ENCODE measurements at places on chromosomes 2 and 18.

- DNase-seq: no peak
Observed at GRCh38 chr2:60379684-60380083, 173.8 kb downstream of the BCL11A start.

DNA sequence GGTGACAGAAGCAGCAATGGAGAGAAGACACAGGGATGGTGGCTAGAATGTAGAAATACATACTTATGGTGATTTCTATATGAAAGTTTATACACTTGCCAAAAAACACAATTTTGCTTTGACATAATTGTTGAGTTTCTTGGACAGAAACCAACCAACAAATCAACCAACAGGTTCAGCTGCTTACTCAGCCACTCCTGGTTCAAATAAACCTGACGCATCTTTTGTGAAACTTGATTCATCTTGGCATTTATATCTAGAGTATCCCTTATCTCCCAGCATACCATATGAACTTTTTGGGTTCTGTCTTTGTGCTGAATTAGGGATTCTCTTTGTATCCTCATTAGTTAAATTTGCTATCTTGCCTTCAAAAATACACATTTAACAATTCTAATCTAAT, 54.1 kb upstream of the ERBB4 start:
- no peak for DNase-seq

DNA sequence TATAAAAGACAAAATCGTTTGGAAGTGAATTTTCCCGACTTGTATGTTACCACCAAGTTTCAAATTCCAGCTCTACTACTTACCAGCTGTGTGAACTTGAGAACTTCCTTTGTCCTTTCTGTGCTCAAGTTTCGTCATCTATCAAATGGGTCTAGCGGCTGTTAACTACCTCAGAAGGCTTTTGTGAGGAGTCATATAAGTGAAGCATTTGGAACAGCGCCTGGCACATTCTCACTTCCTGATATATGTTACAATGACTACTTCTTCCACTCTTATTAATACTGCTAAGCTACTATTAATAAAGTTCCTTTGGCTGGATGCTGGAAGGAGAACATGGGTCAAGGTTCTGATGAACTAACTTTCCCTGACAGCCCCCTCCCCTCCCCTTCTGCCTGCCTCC, 104.5 kb downstream of the MEIS1 start:
- DNase-seq: no peak

DNA sequence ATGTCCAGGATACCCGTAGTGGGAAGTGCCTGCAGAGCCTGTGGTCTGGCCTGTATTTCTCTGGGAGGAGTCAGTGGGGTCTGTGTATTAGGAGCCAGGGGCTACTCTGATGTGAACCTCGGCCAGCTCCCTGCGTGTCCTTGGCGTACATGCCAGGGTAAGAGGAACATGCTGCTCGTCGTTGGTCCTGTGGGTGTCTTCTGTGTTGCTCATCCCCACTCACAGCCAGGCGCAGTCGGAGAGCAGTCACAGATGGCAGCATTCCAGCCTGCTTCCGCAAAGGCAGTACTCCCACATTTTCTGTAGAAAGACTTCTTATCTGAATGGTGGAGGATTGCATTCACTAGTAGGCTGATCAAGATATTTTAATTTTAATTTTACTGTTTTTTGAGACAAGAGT, 84.9 kb downstream of the DGKD start:
- no peak for DNase-seq

GRCh38 chr2:231680992-231681852, 27.1 kb upstream of the PTMA start:
- DNase-seq: no peak

- DNase-seq: no peak
Observed at GRCh38 chr2:7670905-7671641, 753.9 kb downstream of the RNF144A start.

- no peak for DNase-seq
Observed at GRCh38 chr2:38622210-38622609, 19.5 kb upstream of the HNRNPLL start.

- DNase-seq: no peak
Observed at GRCh38 chr18:80225685-80226084, 21.6 kb downstream of the PARD6G start.

DNA sequence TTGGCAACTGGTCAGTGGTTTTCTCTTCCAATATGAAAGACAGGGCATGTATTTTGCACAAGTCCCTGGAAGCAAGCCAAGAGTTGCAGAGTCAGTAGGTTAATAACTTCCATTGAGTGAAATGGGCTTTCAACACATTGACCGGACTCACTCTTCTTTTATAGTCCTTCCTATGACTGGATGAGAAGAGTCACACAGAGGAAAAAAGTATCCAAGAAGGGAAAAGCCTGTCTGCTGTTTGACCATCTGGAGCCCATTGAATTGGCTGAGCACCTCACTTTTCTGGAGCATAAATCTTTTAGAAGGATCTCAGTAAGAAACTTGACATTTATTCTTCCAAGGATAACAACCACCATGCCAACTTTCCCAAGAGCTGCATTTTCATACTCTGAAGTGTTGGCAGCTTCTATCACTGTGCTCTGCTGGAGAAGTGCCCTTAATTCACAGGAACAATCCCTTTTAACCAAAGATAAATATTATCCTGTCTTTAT, 45.4 kb downstream of the RASGRP3 start:
- DNase-seq: no peak

- no peak for DNase-seq
Observed at GRCh38 chr18:47901624-47902362, 28.7 kb downstream of the SMAD2 start.

DNA sequence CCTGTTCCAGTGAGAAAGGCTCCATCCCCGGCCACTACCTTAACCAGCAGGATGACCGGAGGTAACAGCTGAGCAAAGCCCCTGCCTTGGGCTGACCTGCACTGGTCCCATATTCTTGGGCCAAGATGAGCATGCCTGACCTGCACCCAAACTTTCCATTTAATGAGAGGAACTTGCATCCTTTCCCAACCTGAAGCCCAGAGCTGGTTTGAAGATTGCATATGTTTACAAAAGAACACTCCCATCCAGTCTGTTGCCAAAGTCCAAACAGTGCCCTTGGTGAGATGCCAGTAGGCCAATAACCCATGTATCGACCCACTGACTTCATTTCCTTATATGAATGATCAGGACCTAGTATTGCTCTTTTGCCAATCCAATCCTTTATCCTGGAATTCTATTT, 5.5 kb upstream of the NPAS2 start:
- DNase-seq: no peak

DNA sequence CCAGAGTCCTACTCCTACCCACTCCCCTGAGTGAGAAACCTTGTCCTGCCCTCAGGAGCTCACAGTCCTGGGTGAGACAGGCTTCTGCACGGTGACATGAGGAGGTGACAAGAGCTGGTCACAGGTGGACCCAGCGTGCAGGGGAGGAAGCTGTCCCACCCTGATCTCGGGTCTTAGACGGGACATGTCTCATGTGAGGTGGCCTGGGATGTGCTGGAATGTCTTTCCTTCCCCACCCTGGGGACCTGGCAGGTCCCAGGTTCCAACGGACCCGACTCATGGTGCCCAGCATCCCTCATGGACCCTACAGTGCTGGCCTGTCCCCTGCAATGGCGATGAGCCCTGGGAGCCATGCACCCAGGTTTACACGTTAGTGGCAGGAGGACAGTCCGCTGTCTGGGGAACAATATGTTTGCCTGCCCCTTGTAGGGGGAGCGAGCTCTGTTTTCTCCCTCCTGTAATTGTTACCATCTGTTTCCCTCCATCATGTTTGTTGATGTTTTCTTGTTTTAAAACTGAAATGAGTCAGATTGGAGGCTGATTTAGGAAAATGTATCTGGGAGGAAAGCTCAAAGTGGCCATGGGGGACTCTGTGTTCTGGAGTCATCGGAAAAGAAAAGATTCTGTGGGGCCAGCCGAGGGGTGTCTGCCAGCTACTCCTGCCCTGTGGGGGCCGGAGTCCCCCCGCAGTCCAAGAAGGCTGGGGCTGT, 238.1 kb downstream of the KLHL29 start:
- no peak for DNase-seq

DNA sequence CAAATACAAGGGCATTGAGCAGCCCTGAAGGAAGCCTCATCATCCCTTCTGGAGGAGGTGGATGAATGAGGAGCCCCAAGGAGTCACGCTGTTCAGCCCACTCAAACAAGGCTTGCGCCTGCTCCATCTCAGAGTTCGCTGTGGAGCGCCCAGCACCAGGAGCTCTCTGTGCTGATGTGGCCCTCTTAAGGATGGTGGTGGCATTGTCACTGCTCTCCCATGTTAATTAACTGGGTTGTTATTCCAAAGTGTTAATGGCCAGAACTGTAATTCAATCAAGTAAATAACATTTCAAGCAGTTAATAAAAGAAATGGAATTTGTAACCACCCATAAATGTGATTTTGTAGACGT, 726.0 kb upstream of the RAB6C start:
- no peak for DNase-seq

DNA sequence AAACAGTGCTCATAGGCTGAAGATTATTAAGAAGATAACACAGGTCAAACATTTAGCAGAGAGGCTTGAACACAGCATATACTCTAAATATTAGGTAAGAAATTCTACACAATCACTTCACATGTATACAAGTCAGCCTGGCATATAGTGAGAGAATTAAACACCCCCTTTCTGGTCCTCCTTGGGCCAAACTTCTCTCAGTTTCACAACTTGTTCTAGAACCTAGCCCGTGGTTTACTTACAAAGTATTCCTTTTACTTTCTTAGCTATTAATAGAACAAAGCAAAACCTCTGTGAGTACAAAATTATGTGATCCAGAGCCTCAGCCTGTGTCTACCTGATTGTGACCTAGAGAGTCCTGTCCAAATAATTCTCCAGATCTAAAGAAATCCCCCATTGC, 562.8 kb downstream of the TNS1 start:
- DNase-seq: no peak

GRCh38 chr2:70985956-70986355, 7.5 kb downstream of the ANKRD53 start:
- no peak for DNase-seq

GRCh38 chr2:14363976-14364375, 268.5 kb upstream of the LRATD1 start:
- no peak for DNase-seq

DNA sequence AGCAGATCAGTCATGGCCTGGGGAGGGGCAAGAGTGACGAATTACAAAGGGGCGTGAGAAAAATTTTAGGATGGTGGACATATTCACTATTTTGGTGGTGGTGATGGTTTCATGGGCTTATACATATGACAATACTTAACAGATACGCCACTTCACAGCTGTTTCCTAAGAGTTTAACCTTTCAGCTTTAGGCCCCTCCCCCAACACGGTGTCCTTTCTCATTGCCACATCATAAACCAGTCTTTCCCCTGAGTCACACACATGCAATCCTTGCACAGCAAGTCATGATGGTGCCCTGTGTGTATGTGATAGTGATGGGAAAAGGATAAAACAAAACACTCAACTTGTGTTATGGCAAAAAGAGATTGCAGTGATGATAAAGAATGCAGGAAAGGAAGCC, 47.6 kb upstream of the IL1R1 start:
- peak; percentile 35 for DNase-seq

GRCh38 chr18:58608216-58608615, 20.7 kb downstream of the ALPK2 start:
- no peak for DNase-seq

DNA sequence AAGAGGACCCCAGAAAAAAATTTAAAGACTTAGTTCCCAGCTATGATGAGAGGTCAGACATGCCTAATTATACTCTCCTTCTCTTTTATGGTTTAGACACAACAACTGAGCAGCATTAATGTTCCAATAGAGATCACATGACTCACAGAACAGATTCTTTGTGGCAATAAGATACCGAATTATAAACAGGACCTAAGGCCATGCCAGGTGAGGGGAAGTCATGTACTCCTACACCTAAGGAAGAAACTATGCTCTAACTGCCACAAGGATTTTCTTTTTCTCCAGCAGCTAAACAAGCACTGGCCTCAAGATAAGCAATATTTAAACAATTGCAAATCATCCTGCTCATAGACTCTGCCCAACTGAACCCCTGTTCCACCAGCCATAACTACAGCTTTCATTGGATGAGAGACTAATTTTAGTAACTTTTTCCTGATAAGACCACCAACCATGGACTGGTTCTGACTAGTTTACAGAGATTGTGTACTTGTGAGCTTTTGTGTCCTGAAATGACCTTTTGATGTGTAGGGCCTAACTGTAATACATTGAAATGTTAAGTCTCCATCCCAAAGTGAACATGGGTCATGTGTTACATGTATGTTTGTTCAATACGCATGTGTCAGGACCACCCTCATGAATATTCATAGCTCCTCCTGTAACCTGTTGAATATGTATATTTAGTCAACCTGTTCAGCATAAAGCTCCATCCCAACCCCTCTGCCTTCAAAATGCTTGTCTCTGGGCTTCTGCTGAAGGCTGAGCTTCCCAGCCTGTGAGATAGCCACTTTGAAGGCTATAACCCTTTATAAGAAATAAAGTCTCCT, 21.6 kb upstream of the NFE2L2 start:
- no peak for DNase-seq

DNA sequence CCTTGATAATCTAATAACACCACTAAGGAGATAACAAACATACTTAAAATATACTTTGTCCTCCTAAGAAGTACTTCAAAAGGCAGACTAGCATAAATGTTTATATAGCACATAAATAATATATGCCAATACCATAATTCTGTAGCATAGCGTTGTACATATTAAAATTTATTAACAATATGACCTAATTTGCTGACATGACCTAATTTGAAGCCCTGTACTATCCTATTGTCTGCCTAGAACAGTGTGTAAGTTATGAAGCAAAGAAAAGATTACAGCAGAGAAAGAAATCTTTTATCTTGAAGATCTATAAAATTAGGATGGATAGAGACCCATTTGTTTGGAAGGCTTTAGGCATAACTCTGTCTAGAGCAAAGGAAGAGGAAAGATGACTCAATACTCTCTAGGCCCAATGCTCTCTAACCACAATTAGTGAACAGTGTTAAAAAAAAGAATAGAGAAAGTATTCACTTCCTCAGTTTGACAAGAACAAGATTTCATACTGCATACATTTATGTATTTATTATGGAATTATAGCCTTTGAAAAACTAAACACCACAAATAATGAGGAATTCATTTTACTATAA, 231.3 kb downstream of the ZRANB3 start:
- DNase-seq: no peak

GRCh38 chr2:197795277-197795676, 9.1 kb upstream of the PLCL1 start:
- no peak for DNase-seq

GRCh38 chr2:218465987-218466633, 47.2 kb downstream of the VIL1 start:
- no peak for DNase-seq

Data from activated CD4-positive, alpha-beta T cell treated with anti-CD3 and anti-CD28 coated beads, Interleukin-2, amount 50 U/mL, for 24 hours (primary cell).